ENCODE measurements at places on chromosomes 2 and 18.

GRCh38 chr18:45197526-45197970, 417.7 kb upstream of the SLC14A2 start:
- no peak for DNase-seq

DNA sequence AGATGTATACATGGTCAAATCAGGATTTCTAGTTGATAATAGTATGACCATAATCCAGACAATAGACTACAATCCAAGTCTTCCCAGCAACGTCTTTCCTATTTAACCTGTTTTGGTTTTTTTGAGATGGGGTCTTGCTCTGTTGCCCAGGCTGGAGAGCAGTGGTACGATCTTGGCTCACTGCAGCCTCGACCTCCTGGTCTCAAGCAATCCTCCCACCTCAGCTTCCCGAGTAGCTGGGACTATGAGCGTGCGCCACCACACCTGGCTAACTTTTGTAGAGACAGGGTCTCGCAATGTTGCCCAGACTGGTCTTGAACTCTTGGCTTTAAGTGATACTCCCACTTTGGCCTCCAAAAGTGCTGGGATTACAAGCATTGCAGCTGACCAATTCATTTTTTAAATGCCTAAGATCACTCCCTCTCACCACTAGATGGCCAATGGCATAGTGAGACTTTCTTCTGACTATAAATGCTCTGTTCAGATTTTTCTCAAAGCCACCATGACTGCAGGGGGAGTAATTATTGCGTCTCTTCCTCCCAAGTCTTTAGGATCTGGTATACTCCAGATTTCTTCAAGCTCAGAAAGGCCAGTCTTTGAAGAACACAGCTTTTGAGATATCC, 47.6 kb downstream of the HNRNPLL start:
- DNase-seq = no peak

DNA sequence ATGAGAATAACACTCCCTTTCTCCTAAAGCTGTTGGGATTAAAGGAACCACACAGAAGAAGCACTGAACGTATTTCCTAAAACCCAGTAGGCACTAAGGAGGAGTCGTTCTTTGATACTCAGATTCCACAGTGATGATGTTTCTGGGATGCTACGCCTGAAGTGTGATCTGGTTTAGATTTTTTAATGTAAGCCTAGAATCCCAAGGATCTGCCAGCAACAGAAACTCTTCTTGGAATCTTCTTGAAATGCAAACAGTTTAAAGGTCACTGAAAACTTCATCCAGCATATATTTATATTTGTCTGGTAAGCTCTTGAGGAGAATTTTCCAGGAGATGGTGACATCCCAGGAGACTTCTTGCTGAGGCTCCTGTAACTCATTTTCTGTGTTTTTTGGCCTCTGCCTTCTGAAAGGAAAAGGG, 247.6 kb upstream of the TRIB2 start:
- no peak for DNase-seq

DNA sequence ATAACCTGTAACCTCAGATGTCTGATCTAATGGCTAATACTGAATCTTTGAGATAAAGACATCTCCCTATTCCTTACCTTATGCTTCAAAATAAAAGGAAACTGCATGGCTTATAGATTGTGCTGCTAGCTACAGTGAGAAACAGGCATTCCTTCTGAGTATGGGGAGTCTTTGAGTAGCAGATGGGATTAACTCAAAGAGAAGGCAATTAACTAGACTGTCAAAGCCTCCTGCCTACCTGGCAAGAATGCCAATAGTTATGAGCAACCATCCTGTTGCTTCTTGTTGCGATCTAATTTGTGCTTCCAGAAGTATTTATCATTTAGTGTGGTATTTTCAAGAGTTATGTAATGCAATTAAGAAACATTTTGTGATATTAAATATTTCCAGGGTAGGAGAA, 660.0 kb upstream of the TMEFF2 start:
- no peak for DNase-seq

DNA sequence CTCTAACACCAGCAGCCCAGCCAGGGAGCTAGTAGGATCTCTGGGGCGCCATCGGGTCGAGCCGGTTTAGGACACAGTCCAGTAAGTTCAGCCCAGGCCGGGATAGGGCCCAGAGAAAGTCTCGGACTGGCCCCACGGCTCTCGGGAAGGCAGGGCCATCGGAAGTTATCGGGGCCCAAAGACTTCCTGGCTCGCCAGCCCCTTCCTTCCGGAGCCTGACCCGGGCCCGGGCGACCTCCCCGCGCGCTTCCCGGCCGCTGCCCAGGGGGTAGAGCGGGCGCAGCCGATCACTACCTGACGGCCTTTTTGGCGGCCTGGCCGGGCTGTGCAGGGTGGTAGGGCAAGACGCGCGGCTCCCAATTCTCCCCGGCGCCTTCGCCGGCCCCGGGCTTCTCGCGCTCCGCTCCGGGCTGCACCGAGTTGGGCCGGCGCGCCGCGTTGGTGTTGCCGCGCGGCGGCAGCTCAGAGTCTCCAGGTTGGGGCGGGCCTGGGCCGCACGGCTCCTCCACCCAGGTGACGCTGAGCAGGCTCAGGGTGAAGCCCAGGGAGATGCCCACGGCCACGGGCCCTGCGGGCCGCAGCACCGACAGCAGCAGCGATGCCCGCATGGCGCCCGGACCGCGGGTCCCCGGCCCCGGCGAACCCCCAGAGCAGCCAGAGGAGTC, 546 bp downstream of the CHPF start:
- DNase-seq = no peak

DNA sequence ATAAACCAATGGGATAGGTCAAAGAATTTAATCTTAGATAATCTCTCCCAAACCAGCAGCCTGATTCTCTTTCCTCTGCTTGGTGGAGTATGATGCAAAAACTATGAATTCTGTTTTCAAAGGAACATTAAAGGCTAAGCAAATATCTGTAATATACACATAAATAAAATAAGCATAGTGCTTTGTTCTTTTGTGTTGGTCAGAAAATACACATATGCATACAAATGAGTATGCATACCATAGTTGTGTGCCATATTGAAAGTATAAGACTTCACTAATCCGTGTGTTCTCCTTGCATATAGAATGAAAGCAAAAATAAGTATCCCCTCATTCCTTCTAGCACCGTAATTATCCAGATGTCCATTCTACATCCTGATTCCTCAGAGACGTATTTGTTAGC, 1949.7 kb upstream of the CELF4 start:
- DNase-seq = no peak

- DNase-seq = no peak
Observed at GRCh38 chr2:29000956-29001355, 19.9 kb downstream of the TOGARAM2 start.

DNA sequence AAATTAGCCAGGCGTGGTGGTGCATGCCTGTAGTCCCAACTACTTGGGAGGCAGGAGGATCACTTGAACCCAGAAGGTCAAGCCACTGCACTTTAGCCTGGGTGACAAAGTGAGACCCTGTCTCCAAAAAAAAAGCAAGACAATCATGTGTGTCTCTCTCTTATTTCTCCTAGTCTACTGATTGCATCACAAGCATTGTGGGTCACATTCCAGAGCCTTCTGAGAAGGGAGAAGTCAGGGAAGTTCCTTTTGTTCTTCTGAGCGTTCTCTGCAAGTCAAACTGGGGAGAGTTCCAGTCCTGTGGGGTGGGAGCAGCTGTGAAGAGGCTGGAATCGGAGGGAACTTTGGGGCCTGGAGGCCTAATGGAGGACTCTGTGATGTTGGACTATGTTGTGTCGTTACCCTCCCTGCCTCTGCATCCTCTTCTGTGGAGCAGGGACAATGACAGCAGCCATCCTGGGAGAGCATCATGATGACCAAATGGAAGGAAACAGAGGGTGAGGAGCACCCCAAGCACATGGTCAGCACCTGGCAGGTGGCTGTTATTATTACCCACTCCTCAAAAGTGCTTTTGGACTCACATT, 115.4 kb downstream of the MRO start:
- DNase-seq = no peak

- DNase-seq = no peak
Observed at GRCh38 chr2:219680958-219681693, 53.7 kb downstream of the SLC4A3 start.

DNA sequence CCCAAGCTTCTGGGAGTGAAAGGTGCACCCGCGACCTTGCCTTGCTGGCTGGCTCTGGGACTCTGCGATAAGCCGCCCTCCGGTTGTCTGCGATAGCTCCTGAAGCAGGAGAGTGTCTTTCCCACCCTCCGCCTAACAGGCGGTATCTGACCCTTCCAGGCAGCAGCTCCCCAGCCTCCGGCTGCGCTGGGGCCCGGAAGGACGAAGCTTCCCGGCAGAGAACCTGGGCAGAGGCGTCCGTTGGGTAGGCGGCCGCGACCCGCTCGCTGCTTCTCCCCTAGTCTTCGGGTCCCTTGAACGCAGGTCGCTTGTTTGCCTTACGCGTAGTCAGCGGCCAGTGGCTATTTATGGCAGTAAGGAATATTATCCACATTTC, 446 bp upstream of the RHBDD1 start:
- DNase-seq = no peak

- no peak for DNase-seq
Observed at GRCh38 chr2:47054868-47055267, 100.2 kb downstream of the STPG4 start.

DNA sequence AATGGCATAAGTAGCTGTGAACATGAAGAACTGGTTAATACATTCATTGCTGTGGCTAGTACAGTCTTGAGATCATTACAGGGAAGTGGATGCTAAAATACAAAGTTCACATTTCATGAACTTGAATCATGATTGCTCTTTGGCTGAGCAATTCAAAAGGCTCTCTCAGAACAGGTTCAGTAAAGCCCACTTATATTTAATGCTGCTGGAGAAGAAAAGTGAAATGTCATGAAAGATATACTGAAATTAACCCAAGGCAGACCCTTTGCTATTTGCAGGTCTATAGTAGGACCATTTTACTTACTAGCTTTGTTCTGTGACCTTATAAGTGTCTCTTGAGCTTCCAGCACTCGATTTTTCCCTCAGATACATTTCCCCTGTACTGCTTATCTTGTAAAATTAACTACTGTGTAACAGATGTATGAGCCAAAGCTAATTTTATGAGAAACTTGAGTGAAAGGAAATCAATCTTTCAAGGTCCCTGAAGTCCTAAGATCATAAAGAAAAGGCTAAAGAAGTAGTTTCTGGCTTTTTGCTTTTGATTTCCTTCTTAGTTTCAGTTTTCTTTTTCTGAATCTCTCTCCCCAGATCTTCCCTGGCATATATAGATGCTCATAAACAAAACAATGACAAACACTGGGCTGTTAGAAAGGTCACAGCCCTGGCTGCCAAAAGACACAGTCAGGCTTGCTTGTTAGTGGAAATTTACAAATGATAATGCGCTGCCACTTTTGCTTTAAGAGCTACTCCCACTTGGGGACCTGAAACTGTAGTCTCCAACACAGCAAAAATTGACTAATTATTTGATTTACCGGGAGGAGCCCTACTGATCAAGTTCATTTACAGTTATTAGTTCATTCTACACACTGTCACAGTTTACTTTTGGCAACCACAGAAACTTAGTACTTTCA, 132.7 kb upstream of the XPO1 start:
- DNase-seq = peak; percentile 61

- DNase-seq = no peak
Observed at GRCh38 chr2:169110419-169110818, 41.1 kb downstream of the DHRS9 start.

DNA sequence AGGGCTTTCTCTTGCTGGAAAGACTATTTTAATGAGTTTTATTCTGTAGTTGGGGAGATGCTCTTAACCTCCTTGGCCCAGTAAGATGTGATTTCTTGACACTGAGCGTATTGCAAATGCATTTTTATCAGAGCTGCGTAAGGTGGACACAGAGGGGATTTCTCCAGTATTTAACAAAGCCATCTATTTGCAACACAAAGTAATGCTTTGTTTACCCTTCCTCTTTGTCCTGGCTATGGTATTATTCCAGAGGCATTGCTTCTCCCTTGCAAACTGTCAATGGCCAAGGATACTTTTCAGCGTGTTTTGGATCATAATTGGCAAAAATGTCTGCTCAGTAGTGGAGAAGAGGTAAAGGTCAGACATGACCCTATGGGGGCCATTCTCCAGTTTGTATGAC, 90.8 kb upstream of the PIK3C3 start:
- DNase-seq = peak; percentile 42

- DNase-seq = no peak
Observed at GRCh38 chr2:62499430-62500060, 6.5 kb downstream of the TMEM17 start.

DNA sequence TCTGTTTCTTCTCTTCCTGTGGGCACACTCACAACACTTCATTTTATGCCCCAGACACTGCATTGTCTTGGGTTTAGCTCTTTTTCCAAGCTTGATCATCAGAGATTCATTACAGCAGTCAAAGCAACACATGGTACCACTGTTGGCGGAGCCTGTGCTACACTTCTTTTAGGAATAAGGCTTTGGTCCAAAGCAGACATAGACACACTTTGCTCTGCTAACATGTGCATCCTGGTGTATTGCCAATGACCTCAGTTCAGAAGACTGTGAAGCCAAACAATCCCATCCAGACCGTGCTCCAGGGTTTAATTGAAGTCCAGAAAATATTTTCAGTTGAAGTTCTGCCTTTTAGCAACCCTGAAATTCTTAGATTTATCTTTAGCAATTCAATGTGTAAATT, 354.6 kb upstream of the RAB12 start:
- no peak for DNase-seq

Measured in HAP-1 (cell line).